ENCODE measurements at places on chromosomes 2 and 18.
A peak's percentile ranks its signal among the peaks of the same experiment; 100 is the strongest.

DNA sequence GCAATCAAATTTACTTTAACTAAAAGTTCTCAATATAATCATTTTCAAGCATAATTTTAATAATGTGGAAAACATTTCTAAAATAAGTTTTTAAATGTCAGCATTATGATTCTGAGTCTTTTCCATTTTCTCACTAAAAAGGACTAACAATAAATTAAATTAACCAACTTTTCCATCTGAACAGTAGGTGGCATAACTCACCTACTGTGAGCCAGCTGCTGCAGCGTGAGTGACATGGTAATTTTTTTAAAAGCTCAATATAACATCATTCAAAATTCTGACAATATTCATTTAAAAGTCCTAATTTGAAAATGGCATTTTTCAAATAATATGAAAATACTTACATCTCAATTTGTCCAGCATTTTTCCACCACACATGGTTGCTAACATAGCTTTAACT, 66.5 kb downstream of the DTNB start:
- DNase-seq, result no peak

DNA sequence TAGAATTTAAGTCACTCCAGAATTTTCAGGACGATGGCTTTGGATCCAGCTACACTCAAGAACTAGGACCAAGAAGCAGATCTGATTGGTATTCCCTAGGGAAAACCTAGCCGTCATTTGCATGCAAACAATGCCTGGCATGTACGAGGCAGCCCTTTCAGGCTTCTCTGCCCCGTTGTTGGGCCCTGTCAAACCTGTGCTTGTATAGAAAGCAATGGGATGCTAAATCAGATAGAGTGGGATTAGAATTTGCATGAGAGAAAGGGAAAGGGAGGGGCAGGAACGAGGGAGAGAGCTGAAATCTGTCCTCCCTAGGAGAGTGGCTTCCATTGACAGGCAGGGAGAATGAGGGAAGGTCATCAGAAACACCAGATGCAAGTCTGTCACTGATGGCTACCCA, 28.6 kb downstream of the ARID5A start:
- DNase-seq, result no peak

DNA sequence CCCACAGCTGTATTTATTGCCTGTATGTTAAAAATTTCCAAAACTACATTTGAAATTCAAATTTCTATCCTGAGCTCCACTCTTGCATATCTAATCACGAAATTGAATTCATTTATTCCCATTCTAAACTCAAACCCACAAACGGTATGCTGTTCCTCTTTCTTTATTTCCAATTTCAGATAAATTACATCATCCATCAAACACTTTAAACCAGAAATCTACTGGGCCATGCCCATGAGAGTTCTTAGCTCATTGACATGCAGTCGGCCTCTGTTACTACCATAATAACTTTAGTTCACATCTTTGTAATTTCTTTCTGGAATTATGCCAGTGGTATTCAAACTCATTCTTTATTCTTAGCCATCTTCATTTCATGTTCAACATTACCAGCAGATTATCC, 100.3 kb downstream of the COL3A1 start:
- no peak for DNase-seq

- DNase-seq, result no peak
These were observed 62.6 kb downstream of the ETAA1 start for GRCh38 chr2:67459761-67460160.

- no peak for DNase-seq
These were observed 154.3 kb downstream of the THSD7B start for GRCh38 chr2:136919682-136920081.

GRCh38 chr2:209424199-209424701, 403 bp downstream of the MAP2 start:
- DNase-seq, result peak; percentile 22

DNA sequence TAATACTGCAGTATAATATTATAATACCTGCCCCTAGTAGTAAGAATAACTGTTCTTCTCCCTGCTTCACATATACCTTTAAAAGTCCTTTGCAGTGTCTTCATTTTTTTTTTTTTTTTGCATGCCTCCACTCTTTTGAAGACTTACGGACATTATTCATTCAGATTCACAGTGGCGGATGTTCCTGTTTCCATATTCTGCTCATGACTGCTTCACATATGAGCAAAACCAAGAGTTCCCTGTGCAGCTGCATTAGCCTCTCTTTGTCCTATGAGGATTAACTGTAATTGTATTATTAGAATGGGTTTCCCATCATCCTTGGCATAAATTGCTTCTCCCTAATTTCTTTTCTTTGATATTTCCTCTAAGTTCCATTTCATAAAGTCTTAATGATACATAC, 12.8 kb downstream of the IL18RAP start:
- no peak for DNase-seq

GRCh38 chr2:215793747-215794595, 219.4 kb downstream of the MREG start:
- DNase-seq, result no peak

- no peak for DNase-seq
These were observed 100.5 kb upstream of the ODC1 start for GRCh38 chr2:10548626-10549025.

DNA sequence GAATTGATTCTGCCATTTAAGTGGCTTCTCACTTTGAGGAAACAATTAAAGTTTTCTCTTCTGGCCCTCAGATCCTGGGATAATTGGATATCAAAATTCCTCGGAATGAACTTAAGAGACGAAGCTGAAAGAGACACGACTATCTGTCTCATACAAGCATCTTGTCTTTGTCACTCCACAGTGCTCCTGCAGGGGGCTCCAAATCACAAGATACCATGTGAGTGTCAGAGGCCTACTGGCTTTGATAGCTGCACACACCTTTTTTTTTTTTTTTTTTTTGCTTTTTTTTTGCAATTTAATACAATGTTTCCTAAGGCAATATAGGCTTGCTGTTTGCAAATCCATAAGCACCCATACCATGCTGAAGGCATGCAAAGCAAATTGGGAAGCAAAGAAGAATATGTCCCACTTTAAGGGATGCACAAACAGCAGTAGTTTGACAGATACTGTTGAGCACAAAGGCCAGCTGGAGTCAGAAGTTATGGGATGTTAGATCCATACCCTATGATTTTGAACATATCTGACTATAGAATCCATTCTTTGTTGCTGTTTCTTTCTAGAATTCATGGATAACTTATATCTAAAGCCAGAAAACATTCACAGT, 109.0 kb upstream of the CBLN2 start:
- no peak for DNase-seq

- DNase-seq, result no peak
These were observed 219.2 kb downstream of the LRP1B start for GRCh38 chr2:141911485-141912066.

- no peak for DNase-seq
These were observed 13.0 kb downstream of the FABP1 start for GRCh38 chr2:88114889-88115288.

DNA sequence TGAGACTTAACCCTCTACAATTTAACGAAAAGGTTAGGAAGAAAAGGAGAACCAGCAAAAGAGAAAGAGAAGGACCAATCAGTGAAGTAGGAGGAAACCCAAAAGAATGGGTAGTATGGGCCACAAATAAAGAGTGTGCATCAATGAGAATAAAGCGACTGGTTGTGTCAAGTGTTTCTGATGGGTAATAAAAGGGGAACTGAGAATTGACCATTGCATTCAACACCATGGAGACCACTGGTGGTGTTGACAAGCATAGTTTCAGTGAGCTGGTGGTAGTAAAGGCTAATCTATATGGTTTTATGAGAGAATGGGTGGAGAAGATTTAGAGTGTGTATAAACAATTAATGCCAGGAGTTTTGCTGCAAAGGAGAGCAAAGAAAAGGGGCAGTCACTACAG, 75.4 kb downstream of the CSRNP3 start:
- DNase-seq, result no peak

GRCh38 chr2:211055438-211055837, 499.0 kb downstream of the CPS1 start:
- DNase-seq, result no peak

GRCh38 chr2:56444339-56444738, 260.5 kb downstream of the CCDC85A start:
- no peak for DNase-seq

DNA sequence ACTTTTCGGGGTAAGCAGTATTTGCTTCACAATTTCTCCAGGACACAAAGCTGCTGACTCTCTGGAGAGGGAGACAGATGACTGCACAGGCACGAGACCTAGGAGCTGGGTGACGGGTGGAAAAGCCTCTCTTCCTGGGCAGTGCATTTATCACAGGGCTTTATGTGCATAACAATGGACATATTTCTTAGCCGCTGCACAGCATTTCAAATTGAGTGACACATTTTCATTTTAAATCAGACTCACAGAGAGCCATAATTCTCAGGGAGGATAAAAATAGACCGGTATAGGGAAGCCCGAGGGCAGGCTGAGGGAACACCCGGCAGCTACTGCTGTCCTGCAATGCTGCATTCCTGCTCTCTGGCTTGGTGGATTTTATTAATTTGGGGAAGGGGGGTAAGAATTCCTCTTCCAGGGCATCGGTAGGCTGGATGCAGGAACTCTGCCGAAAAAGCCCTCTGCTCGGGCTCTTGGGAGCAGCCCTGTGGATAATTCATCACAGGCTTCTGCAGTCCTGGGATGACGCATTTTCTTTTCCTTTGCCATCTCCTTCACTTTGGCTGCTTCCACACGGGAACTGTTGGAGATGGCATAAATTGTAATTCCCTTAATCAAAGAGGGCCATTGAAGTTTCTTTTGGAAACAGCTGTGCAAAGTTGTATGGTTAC, 108.1 kb upstream of the ACAA2 start:
- DNase-seq, result no peak

DNA sequence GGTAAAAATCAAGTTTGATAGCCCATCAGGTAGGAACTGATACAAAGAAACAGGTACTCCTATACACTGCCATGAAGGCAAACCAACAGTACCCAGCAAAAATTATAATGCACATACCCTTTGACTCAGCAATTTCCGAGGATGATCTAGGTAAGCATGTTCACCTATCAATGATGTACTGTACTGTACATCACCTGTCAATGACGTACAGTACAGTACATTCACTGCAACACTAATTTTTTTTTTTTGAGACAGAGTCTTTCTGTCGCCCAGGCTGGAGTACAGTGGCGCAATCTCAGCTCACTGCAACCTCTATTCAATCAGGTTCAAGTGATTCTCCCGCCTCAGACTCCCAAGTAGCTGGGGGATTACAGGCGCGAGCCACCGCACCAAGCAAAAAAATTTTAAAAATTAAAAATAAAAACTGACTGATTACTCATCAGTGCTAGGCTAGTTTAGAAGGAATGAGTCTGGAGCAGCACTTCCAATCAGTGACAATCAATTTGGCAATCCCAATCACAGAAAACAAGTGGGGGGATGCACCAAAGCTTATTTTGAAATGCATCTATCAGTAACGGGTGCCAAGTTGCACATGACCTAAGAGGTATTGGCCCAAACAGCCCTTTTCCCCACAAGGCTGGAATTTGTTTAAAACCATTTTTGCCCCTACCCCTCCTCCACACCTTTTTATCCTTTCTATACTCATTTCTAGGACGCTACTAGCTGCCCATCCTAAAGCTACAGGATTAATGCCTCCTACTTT, 8.2 kb downstream of the SRSF7 start:
- DNase-seq, result peak; percentile 2

GRCh38 chr2:165746501-165746900, 47.5 kb downstream of the GALNT3 start:
- no peak for DNase-seq

GRCh38 chr2:174078275-174078674, 113.1 kb upstream of the SP3 start:
- no peak for DNase-seq

DNA sequence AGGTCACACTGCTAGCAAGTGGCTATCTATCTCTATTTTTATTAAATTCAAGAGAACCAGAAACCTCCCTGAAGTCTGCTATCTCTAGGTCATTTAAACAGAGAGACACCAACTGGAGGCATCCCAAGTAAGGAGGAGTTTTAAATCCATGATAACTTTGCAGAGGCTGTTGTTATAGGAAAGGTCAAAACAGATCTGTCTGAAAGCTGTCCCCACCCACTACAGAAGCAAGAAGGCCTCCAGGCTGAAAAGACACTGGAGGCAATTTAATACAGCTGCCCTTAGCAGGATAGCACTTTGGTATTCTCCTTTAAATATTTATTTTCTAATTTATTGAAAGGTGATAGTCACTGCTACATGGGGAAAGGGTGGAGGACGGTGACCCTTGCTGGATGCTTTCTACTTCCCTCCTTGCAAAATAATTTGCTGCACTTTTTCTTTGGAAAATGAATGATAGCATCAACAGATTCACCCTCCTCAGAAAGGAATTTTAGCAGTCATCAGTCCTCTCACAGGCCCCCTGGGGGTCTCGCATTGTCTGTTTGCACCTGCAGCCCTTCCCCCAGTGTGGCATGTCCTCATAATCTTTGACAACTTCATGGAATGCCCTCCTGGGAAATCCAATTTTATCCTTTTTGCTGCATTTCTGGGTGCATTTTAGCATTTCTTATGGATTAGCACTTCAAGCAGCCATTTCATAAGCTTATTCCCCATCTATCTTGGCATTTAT, 429.5 kb upstream of the TNP1 start:
- no peak for DNase-seq

DNA sequence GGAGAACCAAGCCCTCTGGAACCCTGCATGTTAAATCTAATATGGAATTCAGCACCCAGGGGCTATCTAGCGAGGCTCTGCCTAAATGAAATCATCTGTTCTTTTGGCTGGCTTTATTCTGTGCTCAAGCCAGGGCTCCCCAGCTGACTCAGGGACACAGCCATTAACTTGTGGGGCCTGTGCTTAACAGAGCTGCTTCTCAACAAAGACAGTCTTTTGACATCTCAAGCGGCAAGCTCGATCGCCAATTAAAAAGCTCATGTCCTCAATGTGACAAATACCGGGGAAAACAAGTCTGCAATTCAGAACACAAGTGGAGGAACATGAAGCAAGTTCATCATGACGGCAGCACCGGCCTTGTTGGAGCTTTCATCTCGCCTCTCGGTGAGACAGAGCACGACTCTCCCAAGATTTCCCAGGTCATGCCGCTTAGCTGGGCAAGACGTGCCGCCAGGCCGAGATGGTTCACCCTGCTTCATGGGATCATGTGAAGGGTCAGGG, 64.9 kb downstream of the KLHL29 start:
- no peak for DNase-seq

DNA sequence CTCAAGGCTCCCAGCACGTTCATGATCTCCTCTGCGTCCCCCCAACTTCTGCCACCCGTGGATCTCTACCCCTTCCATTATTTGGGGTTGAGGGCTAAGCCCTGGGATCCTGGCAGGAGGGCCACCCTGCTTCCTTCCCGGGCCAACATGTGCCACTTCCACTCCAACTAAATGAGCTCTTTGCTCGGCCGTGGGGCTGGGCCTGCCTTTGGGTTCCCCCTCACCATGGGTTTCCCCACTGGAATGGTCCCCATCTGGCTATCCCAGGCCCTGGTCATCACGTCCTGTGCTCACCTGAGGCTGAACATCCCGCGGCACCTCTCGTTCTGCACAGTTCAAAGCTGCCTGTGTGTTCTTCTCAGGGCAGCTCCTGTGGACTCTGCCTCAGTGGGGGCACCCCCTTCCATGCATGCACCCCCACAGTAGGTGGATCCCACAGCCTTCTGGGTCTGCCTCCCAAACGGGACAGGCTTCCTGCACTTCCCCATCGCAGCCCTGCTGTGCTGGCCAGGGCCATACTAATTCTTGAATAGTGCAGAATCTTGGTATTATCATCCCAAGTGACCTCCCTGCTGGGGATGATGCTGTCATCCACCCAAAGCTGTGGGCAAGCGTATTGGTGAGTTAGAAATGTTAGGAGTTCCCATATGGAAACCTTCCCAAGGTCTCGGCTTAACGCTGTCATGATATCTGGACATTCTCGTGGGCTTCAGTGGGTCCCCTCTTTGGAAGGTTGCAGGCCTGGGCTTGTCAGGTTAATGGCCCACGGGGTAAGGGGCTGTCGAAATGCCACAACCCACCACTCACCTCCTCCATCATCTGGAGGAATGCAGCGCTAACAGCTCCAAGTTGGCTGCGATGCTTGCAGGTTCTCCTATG, 150.5 kb upstream of the TWIST2 start:
- no peak for DNase-seq

Measured in breast epithelium (tissue), 4 donors.